ENCODE measurements at places on chromosomes 7 and 10.
A peak's percentile ranks its signal among the peaks of the same experiment; 100 is the strongest.

DNA sequence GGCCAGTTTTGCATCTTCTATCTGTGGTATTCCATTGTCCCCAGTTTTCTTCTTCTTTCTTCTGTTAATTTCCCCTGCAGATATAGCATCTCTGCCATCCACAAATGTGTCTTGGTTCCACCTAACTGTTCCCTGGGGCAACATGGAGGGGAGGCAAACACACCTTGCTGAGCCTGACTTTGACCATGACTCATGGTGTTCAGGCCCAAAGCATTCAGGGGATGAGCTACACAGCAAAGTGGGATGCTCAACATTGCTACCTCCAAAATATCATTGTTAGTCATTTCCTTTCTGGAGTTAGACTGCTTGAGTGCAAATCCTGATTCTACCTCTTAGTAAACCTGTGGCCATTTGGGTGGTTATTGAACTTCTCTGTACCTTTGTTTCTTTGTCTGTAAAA is 542.7 kb downstream of the LRMDA start:
- DNase-seq, result no peak

DNA sequence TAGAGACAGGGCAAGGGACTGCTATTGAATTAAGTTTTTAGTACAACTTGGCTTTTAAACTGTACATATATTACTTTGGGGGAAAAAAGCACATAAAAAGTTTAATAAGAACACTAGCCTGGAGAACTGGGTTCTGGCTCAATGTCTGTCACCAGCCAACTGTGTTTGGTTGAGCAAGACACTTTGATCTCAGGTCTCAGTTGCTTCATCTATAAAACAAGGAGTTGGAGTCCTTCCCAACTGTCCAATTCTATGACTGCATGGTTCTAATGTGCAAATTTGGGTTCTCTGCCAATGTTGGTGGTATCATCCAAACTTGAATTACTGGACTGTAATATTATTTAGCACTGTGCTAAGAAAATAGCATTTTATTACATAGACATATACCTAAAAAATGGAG is 50.3 kb downstream of the ATXN7L1 start:
- no peak for DNase-seq

DNA sequence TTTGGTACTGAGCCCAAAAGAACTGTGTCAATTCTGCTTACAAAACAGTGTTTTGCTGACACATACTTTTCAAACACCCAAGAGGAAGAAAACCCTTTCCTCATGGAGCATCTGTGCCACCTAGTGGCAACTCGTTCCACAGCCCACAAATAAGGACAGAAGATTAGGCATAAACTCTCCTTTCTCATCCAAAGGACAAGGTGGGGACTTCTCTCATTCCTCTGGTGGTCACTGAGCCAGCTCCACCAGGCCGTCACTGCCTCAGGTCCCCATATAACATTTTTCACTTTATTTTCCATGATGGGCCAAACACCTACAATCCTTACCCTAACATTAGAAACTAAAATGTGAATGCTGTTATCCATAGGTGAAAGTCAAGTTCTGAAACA is 76.9 kb downstream of the RNF216 start:
- DNase-seq, result peak; percentile 62

GRCh38 chr10:122078326-122078725 is 89.4 kb downstream of the TACC2 start:
- no peak for DNase-seq

DNA sequence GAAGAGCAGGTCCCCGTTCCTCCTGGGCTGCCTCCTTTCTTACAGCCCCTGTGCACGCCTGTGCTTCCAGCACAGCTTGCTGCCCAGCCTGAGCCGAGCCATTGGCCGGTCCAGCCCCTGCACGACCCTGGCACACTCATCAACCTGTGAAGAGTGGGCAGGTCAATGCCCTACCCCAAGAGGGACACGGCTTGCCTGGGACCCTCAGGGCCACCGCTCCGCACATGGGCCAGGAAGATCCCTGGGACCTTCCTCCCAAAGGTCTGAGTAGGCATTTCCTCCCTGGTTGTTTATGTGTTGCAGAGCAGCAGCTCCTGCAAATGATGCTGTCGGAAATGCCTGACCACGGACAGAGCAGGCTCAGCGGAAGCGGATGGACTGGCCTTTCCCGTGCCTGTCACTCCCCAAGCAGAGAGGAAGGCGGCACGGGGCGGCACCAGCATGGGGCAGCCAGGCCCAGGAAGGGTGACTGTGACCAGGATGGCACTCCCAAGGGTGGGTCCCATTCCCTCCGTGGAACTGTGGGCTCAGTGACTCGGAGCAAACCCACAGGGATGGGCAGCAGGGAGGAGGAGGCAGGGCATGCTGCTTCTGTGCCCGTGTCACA is 252.5 kb downstream of the TNS3 start:
- no peak for DNase-seq

- no peak for DNase-seq
Measured at GRCh38 chr10:48197236-48197899, 77.1 kb downstream of the FRMPD2 start.

DNA sequence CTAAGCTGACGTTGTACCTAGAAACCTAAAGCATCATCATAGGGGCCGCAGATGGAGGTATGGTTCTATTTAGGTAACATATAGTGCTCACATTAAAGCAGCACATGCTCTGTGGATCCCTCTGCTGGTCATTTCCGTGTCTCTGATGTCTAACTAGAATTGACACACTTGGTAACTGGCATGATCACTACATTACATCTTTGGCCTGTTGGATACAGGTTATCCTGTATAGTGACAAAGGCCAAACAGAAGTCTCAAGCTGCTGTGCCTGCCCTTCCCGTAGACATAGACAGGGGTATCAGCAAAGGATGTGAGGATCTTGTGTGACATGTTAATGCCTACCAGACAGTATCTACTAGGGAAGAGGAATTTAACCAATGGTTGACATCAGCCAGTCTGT is 51.2 kb downstream of the KIF5B start:
- DNase-seq, result peak; percentile 11

GRCh38 chr7:7251742-7252141 is 69.4 kb downstream of the C1GALT1 start:
- DNase-seq, result no peak

DNA sequence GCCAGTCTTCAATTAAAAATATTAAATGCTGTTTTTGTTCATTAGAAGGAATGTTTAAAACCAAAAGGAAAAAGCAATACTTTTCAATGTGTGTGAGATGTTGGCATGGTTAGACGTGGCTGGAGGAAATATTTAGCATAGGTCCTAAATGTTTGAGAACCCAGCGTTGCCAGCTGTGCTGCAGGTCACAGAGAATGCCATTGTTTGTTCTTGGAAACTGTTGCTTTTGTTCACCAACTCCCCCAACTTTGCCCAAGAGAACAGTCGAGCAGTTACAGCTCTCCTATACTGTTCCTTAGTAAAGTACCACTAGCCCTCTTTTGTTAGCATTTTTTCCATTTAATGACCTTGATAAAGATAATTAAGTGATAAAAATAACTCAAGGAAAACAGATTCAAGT is 44.5 kb upstream of the ELMO1 start:
- no peak for DNase-seq

- DNase-seq, result no peak
Measured at GRCh38 chr7:147578196-147578595, 1012.4 kb upstream of the C7orf33 start.

DNA sequence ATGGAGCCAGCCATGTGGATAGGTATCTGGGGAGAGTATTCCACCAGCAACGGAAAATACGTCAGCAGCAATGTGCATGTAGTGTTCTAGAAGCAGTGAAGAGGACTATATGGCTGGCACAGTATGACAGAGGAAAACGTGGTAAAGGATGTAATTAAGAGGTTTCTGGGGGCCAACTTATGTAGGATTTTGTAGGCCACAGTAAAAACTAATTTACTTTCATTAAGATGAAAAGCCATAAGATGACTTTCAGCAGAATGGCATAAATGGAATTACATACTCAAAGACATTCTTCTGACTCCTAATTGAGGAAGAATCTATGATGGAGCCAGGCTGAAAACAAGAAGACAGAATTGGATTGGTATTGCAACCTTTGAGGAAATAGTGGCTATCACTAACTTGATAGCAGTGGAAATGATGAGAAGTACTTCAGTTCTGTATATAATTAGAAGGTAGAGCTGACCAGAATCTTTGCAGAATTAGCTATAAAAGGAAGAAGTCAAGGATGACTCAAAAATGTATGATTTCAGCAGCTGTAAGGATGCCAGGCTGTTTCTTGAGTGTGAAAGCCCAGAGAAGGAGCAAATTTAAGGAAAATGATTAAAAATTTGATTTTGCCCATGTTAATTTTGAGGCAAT is 156.7 kb downstream of the MBL2 start:
- DNase-seq, result no peak

GRCh38 chr7:148395990-148396716 is 194.4 kb upstream of the C7orf33 start:
- DNase-seq, result no peak

DNA sequence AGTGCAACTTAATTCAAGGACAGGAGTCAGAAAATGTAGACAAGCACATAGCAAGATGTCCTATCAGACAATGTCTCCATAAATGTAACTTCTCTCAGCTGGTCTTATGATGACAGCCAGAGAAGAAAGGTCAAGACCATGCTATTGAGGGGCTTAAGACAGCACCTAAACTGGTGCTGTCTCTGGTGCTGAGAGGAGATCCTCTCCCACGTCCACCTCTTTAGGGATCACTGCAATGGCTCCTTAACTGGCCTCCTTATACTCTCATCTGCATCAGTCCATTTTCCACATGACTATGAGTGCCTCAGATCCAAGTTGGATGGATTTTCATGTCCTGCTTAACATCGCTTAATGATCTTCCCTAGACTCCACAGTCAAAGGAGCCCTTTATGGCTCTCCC is 210.6 kb downstream of the ARL4A start:
- no peak for DNase-seq

All from T-helper 9 cell (primary cell).